ENCODE measurements at places on chromosomes 4 and X. TPM values are rescaled to one million over a fixed set of nuclear protein-coding genes. Genes with fewer than 3 reads are reported as not detected.
A peak's percentile ranks its signal among the peaks of the same experiment; 100 is the strongest.

SULT1B1 gene
- polyA plus RNA-seq = 1.4 TPM

DNA sequence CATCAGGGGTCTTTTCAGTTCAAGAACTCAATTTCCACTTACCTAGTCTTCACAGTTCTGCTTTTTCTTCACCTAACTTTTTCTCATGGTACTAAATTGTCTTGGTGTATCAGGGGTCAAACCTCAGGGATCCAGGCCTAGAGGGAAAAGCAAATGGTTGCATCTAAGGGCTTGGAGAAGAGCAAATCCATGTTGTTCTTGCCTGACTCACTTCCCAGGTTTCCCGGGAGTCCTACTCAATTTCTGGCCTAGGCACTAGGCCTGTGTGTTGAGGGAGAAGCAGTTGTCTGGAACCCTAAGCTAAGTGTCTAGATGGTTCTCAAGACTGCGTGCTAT lies 191.9 kb upstream of the STK26 start:
- DNase-seq = no peak

DNA sequence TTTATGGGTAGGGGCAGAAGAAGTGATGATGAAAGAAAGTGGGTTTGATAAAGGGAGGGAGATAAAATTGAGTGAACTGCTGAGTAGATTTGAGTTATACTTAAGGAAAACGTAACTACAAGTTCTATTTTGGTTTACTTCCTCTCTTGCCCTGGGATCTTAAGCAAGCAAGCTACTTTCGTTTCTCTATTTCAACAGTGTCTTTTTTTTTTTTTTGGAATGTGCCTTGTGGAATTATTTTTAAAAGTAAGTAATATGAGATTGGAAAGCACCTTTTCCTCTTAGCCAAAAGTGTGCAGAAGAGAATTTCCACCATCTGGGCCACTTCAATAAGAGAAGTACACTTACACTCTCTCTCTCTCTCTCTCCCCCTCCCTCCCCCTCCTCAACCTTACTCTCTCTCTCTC lies 16.0 kb upstream of the C4orf36 start:
- no peak for DNase-seq

- DNase-seq = peak; percentile 66
Observed at GRCh38 chrX:54358424-54359211, 772 bp upstream of the WNK3 start.

- DNase-seq = no peak
Observed at GRCh38 chr4:66649236-66649635, 896.1 kb downstream of the CENPC start.

Data from right renal pelvis (tissue), 4 donors.